Suppressor macrophage treated with lipopolysaccharide for 1 hour (primary cell): ENCODE measurements at places on chromosomes 5 and 9.

DNA sequence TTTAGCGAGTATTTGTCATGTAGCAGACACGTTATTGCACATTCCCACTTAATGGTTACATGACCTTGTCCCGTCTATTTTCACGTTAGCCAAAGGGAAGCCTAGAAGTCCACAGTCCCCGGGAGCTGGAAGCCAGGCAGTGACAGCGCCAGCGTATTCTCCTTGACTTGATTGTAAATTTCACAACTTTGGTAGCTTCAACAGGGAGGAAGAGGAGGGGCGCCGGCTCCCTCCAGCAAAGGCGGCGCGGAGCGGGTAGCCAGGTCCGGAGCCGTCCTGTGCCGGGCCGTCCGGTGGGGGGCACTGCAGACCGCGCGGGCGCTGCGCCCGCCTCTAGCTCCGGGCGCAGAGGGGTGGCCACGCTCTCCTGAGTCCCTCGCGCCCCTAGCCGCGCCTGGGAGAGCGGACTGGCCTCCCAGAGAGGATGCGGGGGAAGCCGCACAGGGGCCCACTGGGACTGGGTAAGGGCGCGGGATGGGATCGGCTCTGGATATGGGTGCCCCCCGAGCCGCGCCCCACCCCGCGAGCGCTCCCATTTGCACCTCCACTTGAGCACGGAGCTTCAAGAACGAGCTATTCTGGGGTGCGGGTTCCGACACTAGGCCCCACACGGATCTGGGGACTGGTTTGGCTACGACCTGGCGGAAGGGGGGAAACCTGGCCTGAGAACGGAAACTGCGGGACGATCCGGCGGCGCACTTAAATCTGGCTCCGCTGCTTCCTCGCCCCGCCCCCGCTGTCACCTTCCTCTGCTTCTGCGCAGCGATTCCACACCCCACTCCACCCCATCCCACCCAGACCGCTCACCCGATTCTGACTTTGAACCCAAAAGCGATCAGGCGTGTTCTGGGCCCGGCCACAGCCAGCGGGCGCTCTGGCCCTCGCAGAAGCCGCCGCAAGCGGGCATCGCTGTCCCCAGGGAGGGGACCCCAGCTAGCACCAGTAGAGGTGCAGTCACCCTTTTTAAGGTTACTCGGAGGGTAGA is 23.8 kb downstream of the KLF4 start:
- DNase-seq, result peak; percentile 84

GRCh38 chr5:160950311-160950710 is 98.3 kb upstream of the ATP10B start:
- no peak for DNase-seq

DNA sequence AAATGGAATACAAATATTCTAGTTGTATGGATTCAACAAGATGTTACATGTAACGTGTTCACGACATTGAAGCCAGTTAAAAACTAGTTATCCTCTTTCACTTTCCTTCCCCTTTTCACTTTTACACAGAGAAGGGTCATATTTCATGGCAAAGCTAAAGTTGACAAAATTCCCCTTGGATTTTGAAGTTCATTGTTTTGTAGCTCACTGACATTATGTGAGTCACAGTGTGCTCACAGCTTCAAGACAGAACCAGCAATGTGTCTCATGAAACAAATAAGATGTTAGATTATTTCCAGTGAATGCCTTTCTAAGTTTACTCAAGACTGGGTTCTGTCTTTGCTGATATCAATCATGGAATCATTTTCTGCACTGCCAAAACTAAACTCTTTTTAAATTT is 535.5 kb upstream of the GRIN3A start:
- no peak for DNase-seq

DNA sequence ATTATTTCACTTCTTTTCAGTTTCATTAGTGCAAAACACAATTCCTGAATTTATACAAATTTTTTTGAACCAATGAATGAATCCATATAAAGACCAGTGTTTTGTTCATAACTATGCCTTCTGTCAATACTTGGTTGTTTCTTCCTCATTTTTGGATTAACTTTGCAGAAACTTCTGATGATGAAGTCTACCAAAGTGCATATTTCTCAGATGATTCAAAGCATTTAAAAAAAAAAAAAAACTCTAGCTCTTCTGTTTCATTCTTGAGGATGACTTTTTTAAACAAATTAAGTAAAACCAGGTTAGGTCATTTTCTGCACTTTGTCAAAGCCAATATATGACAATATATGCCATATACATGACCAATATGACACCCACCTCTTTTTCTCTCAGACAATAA is 92.6 kb downstream of the CHSY3 start:
- no peak for DNase-seq

- DNase-seq, result no peak
Observed at GRCh38 chr5:68122439-68123328, 92.9 kb upstream of the PIK3R1 start.
